Mesangial cell (primary cell): ENCODE measurements at places on chromosomes 1 and 21. TPM values are rescaled to one million over a fixed set of nuclear protein-coding genes. Genes with fewer than 3 reads are reported as not detected.

FLG gene
- total RNA-seq, result 0.51 TPM in 1 of 2 replicates, not detected in the other

CYP4A22 gene
- total RNA-seq, result not detected in 2 replicates

TIAM1 gene
- total RNA-seq, result 5.1 and 13.9 TPM in 2 replicates

FBLIM1 gene
- 198 and 268 TPM in 2 replicates for total RNA-seq

GBP1 gene
- total RNA-seq, result 19.9 and 22.8 TPM in 2 replicates

RIPK4 gene
- 12.1 and 14.2 TPM in 2 replicates for total RNA-seq

YIPF1 gene
- 14.5 and 29.3 TPM in 2 replicates for total RNA-seq

FYB2 gene
- total RNA-seq, result not detected in 2 replicates

TCEANC2 gene
- total RNA-seq, result 2.0 and 2.6 TPM in 2 replicates

EPHA8 gene
- not detected in 2 replicates for total RNA-seq

IVL gene
- total RNA-seq, result not detected in 2 replicates

FCRLA gene
- total RNA-seq, result under 0.01 and 0.16 TPM in 2 replicates

KISS1 gene
- 0.49 and 2.3 TPM in 2 replicates for total RNA-seq

TRIM45 gene
- 3.3 and 9.9 TPM in 2 replicates for total RNA-seq

FCRL6 gene
- not detected in 2 replicates for total RNA-seq

DVL1 gene
- 78.8 and 134 TPM in 2 replicates for total RNA-seq

SLC44A5 gene
- 0.49 and 2.5 TPM in 2 replicates for total RNA-seq

C1orf94 gene
- total RNA-seq, result not detected in 2 replicates

IFI44L gene
- total RNA-seq, result 0.65 and 1.4 TPM in 2 replicates

LCE1D gene
- total RNA-seq, result not detected in 2 replicates

CYYR1 gene
- 1.5 and 1.9 TPM in 2 replicates for total RNA-seq

CORT gene
- 0.25 and 0.98 TPM in 2 replicates for total RNA-seq
